ENCODE measurements at places on chromosomes 5 and 9. TPM values are rescaled to one million over a fixed set of nuclear protein-coding genes. Genes with fewer than 3 reads are reported as not detected.

The SLC12A2 gene
- 235 TPM for total RNA-seq

The TNFAIP8 gene
- 58.7 TPM for total RNA-seq

The TMEM171 gene
- not detected for total RNA-seq

The ST8SIA4 gene
- 20.4 TPM for total RNA-seq

The PDZD2 gene
- not detected for total RNA-seq

The MSMP gene
- 4.2 TPM for total RNA-seq

Measured in Karpas-422 (cell line).